Kidney epithelial cell (primary cell): ENCODE measurements at places on chromosomes 5 and 9.

- DNase-seq, result no peak
Measured at GRCh38 chr5:162174358-162174974, 106.9 kb downstream of the GABRG2 start.

GRCh38 chr9:9997585-9997984 is 615.2 kb downstream of the PTPRD start:
- DNase-seq, result no peak

GRCh38 chr5:147445090-147445489 is 64.8 kb downstream of the DPYSL3 start:
- DNase-seq, result no peak

DNA sequence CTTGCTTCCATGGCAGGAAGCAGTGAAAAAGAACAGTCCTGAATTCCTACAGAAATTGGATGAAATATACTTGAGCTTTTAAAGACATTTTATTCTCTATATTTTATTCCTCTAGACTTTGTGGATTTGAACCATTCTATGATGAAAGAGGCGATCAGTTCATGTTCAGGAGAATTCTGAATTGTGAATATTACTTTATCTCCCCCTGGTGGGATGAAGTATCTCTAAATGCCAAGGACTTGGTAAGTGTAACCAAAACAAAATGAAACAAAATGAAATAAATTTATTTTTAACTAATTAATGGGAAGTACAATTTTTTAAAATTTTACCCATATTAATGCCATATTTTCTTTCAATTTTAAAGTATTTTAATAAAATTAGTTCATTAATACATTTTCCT is 34.1 kb downstream of the STARD4 start:
- DNase-seq, result no peak
